Endothelial cell of umbilical vein (primary cell): ENCODE measurements at places on chromosomes 16 and 17. TPM values are rescaled to one million over a fixed set of nuclear protein-coding genes. Genes with fewer than 3 reads are reported as not detected.

Gene KRTAP1-5
- total RNA-seq: not detected in 2 replicates

Gene NACA2
- total RNA-seq: not detected in 2 replicates

Gene CHST5
- total RNA-seq: 0.29 TPM in 1 of 2 replicates, not detected in the other

GRCh38 chr17:46842835-46843234 lies 8.5 kb upstream of the WNT9B start:
- peaks cover 7% of the 10 kb centered on the region for H3K27me3 ChIP-seq
- H3K36me3 ChIP-seq: no peaks in the 10 kb centered on the region
- H3K27ac ChIP-seq: no peak overlapping the region
- no peaks in the 10 kb centered on the region for H3K4me1 ChIP-seq
- DNase-seq: no peak

DNA sequence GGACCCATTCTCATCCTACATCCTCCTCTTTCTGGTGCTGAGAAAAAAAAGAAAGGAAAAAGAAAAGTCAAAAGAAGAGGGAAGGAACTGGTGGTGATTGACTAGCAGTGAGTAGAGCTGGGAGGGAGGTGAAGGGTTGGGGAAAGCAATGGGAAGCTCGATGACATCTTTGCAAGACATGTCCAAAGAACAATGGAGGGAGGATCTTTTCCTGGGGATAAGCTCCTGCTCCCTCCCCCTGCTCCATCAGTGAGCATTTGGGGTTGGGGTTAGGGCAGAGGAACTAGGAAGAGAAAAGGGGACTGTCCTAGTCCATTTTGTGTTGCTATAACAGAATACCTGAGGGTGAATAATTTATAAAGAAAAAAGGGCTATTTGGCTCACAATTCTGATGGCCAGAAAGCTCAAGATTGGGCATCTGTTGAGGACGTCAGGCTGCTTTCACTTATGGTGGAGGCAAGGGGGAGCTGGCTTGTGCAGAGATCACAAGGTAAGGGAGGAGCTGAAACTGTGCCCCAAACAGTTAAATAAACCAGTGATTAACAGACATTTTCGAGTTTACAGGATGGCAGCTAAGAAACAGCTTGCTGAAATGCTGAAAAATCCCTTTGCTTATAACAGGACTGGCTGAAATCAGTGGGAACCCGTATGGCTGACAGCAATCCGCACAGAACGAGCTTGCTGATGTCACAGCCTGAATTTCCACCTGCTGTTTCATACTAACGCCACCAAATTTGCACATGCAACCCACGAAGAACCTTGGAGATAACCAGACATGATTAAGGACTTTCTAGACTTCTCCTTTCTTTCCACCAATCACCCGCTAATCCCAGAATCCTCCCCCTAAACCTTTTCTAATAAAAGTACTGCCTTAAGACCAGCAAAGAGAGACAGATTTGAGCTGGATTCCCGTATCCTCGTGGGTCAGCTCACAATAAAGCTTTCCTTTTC lies 1.6 kb upstream of the ODF4 start:
- DNase-seq: no peak
- H3K36me3 ChIP-seq: no peaks in the 10 kb centered on the region
- no peaks in the 10 kb centered on the region for H3K4me1 ChIP-seq
- H3K4me3 ChIP-seq: no peak overlapping the region

GRCh38 chr16:90077757-90078578 lies 837 bp upstream of the PRDM7 start:
- no peaks in the 10 kb centered on the region for H3K36me3 ChIP-seq
- no peak overlapping the region for H3K4me3 ChIP-seq
- H3K4me1 ChIP-seq: peaks cover 10% of the 10 kb centered on the region
- peak; percentile 7 for DNase-seq

DNA sequence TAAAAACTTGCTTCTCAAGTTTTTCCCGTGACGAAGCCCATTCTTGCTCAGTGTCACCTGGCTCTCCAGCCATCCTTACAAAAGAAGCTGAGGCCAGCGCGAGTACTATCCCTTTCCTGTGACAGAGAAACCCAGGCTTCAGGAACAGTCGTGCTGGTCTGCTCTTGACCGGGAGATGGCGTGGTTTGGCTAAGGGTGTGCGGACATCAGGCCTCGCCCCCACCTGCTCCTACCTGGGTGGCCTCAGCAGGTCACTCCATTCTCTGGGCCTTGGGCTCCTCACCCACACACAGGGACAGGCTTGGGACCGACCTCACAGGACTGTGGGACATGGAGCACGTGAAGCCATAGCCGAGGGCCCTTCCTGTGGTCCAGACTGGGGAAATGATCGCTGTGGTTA lies 75.2 kb upstream of the CIBAR2 start:
- H3K4me1 ChIP-seq: no peaks in the 10 kb centered on the region
- H3K27ac ChIP-seq: no peak overlapping the region
- H3K36me3 ChIP-seq: no peaks in the 10 kb centered on the region
- DNase-seq: no peak

DNA sequence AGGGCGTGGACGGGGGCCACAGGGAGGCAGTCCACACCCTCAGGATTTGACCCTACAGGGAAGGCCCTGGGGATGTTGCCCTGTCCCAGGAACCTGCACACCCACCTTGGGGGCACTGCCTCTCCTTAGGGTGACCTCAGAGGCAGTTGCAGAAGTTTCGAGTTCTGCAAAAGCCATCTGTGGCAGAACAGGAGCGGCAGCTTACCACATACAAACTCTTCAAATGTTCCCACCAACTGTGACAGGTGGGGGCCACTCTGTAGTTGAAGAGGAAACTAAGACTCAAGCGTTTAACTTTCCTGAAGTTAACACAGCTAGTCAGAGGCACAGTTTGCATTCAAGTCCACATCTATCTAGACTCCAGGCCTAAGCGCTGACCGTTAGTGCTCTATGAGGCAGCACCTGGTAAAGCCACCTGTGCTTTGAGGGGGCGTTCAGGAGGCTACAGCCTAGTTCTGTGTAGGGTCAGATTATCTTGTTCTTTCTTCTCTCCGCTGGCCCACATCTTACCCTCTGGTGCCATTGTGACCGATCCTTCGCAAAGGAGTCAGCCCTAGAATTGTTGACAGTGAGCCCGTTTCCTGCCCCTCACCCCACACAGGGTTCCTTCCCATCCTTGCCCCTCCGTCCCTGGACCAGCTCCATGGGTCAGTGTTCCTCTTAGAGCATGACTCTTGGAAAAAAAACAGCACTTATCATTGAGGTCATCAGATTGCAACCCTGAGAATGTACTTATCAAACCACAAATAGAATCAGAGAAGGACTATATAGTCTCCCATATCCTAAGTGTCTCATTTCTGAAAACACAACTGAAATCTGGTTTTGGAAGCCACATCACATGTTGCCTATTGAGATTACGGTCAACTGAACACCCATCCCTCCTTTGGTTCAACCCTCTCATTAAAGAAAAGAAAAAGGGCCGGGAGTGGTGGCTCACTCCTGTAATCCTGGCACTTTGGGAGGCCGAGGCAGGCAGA lies 45.4 kb downstream of the CDH1 start:
- H3K27me3 ChIP-seq: no peaks in the 10 kb centered on the region
- H3K4me3 ChIP-seq: no peak overlapping the region
- no peak for DNase-seq
- H3K27ac ChIP-seq: no peak overlapping the region
- H3K36me3 ChIP-seq: no peaks in the 10 kb centered on the region
- H3K4me1 ChIP-seq: no peaks in the 10 kb centered on the region

GRCh38 chr17:74176546-74177001 lies 26.9 kb upstream of the RPL38 start:
- H3K4me3 ChIP-seq: no peak overlapping the region
- H3K27ac ChIP-seq: no peak overlapping the region
- H3K4me1 ChIP-seq: no peaks in the 10 kb centered on the region
- H3K27me3 ChIP-seq: no peaks in the 10 kb centered on the region
- peak; percentile 57 for DNase-seq

GRCh38 chr17:28796062-28796461 lies 46.5 kb downstream of the FAM222B start:
- peaks cover 3% of the 10 kb centered on the region for H3K4me1 ChIP-seq
- no peak overlapping the region for H3K27ac ChIP-seq
- H3K36me3 ChIP-seq: no peaks in the 10 kb centered on the region
- no peaks in the 10 kb centered on the region for H3K27me3 ChIP-seq

DNA sequence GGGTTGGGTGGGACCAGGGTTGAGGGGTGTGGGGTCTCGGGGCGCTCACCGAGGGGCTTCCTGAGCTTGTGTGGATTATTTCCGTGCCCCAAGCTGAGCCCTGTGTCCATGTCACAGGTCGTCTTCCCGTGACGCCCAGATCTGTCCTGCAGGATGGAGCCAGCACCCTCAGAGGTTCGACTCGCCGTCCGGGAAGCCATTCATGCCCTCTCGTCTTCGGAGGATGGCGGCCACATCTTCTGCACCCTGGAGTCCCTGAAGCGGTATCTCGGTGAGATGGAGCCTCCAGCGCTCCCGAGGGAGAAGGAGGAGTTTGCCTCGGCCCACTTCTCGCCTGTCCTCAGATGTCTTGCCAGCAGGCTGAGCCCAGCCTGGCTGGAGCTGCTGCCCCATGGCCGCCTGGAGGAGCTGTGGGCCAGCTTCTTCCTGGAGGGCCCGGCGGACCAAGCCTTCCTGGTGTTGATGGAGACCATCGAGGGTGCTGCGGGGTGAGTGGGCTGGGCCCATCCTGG lies 1.0 kb downstream of the TELO2 start:
- DNase-seq: peak; percentile 77
- H3K27ac ChIP-seq: peak overlapping the region; percentile 84
- H3K4me1 ChIP-seq: peaks cover 15% of the 10 kb centered on the region
- peak overlapping the region; percentile 85 for H3K4me3 ChIP-seq

DNA sequence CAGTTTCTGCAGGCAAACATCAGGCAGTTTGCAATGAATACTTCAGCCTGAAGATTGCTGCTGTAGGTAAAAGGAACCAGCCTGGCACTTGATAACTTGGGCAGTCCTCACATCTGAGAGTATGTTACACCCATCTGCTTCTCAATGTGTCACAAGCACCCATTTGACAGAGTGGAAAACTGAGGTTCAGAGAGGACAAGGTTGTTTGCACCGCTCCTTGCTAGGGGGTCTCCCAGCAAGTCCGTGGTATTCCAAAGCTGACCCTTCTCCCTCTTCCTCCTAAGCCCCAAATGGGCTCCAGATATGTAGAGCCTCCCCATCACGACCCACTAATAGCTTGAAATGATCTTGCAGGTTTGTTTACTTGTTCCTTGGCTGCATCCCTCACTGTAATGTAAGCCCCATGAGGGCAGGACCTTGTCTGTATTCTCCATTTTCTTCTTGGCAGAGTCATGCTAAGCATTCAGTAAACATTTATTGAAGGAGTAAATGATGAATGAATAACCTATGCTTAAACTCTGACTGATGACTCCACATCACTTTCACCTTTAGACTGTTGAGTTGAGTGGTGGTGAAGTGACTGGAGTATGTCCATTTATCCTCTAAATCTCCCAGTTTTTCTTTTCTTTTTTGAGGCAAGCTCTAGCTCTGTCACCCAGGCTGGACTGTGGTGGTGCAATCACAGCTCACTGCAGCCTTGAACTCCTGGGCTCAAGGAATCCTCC lies 26.4 kb downstream of the HNF1B start:
- H3K27ac ChIP-seq: no peak overlapping the region
- no peaks in the 10 kb centered on the region for H3K4me1 ChIP-seq
- no peak for DNase-seq
- no peak overlapping the region for H3K4me3 ChIP-seq

GRCh38 chr16:82282662-82283061 lies 112.6 kb upstream of the MPHOSPH6 start:
- no peak overlapping the region for H3K27ac ChIP-seq
- H3K36me3 ChIP-seq: no peaks in the 10 kb centered on the region
- H3K27me3 ChIP-seq: peaks cover 4% of the 10 kb centered on the region
- no peak overlapping the region for H3K4me3 ChIP-seq

DNA sequence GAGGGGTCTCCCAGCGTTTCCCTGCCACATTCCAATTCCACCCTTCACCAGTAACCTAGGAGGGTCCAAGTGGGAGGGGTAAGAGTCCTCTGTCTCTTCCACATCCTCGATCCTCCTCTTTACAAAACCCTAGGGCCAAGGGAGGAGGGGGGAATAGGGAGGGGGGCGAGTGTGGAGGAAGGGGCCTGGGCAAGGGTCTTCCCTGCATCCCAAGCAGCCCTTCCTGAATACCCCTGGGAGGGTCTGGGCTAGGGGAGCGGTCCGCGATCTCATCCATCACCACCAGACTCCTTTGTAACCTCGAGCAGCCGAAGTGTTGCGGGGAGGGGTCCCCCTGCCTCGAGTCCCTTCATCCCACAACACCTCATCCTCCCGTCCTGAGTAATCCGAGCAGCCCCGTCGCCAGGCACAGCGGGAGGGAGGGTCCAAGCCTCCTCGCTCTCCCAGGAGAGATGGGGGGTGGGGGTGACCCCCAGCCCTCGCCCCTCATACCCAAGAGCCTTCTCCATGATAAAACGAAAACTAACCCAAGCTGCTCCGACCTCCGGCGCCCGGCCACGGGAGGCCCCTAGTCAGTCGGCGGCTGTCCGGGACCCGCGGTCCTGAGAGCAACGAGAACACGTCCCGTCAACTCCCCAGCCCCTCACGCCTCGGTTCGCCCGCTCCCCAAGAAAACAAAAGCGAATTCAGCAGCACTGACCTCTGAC lies 502 bp downstream of the SMPD3 start:
- H3K36me3 ChIP-seq: no peaks in the 10 kb centered on the region
- H3K27ac ChIP-seq: no peak overlapping the region
- DNase-seq: no peak
- no peak overlapping the region for H3K4me3 ChIP-seq

DNA sequence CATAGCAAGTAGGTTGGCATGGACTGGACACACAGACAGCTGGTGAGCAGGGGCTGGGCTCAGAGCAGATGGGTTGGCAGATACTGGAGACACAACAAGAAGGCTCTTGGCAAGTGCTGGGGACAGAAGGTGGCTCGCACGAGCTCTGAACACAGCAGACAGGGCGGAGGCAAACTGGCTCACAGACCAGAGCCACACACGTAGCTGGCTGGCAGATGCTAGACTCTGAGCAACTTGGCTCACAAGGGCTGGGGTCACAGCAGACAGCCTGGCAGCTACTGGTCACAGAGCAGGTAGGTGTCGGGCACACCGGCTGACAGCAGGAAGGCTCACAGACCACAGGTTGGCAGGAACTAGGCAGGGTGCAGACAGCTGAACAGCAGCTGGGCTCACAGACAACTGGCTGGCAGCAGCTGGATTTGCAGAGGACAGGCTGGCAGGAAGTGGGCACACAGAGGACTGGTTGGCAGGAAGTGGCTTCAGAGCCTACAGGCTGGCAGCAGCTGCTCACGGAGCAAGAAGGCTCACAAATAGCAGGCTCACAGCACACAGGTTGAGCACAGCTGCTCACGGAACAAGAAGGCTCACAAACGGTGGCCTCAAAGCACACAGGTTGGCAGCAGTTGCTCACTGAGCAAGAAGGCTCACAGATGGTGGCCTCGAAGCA lies 725 bp downstream of the KRTAP16-1 start:
- no peak overlapping the region for H3K27ac ChIP-seq
- no peaks in the 10 kb centered on the region for H3K4me1 ChIP-seq
- DNase-seq: no peak
- no peak overlapping the region for H3K4me3 ChIP-seq
- H3K27me3 ChIP-seq: no peaks in the 10 kb centered on the region
